Activated naive CD8-positive, alpha-beta T cell treated with anti-CD3 and anti-CD28 coated beads, Interleukin-2, amount 10 ng/mL, durations not matched to agents 7 days and 5 days (primary cell): ENCODE measurements at places on chromosomes 16 and 17. TPM values are rescaled to one million over a fixed set of nuclear protein-coding genes. Genes with fewer than 3 reads are reported as not detected.
A peak's percentile ranks its signal among the peaks of the same experiment; 100 is the strongest.

The NT5M gene
- total RNA-seq: 10.2 TPM

The KRT40 gene
- total RNA-seq: not detected

The CDRT15L2 gene
- not detected for total RNA-seq

The GRAP gene
- total RNA-seq: 27.7 TPM

The KRTAP4-5 gene
- total RNA-seq: not detected

The G6PC1 gene
- total RNA-seq: not detected

The PLLP gene
- total RNA-seq: 0.08 TPM

- DNase-seq: no peak
Measured at GRCh38 chr17:12545877-12546513, 119.7 kb upstream of the MYOCD start.

DNA sequence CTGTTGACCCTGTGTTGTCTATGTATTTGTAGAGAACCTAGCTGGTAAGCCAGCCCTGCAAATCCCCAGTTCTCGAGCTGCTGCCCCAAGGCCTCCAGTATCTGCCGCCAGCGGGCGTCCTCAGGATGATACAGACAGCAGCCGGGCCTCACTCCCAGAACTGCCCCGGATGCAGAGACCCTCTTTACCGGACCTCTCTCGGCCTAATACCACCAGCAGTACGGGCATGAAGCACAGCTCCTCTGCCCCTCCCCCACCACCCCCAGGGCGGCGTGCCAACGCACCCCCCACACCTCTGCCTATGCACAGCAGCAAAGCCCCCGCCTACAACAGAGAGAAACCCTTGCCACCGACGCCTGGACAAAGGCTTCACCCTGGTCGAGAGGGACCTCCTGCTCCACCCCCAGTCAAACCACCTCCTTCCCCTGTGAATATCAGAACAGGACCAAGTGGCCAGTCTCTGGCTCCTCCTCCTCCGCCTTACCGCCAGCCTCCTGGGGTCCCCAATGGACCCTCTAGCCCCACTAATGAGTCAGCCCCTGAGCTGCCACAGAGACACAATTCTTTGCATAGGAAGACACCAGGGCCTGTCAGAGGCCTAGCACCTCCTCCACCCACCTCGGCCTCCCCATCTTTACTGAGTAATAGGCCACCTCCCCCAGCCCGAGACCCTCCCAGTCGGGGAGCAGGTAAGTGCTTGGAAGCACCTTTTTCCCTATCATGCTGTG lies 23.1 kb upstream of the CDC6 start:
- no peak for DNase-seq

DNA sequence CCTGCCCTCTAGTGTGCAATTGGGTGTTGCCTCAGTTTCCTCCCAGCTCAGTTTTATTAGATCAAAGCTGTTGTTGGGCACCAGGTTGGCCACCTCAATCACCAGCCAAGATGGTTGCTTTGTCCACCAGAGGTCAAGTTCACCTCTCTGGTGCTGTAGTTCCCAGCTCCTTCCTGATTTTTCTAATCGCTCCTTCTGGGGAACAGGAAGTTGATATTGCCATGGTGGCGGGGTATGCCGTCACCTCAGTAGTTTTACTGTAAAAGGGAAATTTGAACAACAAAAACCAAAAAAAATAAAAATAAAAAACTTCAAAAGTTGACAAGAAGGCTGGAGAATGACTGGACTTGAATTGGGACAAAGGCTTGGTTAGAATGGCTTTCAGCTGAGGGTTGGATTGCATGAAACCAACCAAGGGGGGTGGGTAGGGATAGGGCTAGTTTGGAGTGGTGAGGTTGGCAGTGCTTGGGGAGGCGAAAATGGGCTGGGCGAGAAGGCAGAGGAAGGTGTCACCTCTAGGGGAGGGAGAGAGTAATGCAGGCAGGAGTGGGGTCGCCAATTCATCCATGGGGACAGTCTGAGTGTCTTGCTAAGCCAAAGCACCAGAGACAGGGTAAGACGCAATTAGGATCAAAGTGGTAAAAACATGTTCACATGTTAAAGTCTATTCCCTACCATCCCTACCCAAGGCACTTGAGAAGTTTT lies 6.2 kb downstream of the EFNB3 start:
- DNase-seq: no peak

DNA sequence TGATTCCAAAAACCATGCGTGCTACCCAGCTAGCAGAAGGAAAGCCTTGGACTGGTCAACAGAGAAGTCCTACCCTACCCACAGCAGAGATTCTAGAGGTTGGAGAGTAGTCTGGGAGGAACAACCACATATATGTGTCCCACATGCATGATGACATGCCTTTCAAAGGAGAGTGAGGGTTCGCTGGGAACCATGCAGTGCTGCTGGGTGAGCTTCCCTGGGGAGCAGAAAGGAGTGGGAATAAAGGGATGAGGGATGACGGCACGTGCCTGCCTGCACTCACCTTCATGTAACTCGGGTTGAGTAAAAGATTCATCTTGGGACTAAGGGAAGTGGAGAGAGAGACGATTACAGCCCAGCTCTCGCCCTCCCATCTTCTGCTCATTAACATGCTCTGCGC lies 9.8 kb downstream of the CPSF4L start:
- DNase-seq: no peak

- no peak for DNase-seq
Measured at GRCh38 chr17:2704890-2705248, 6.7 kb downstream of the CLUH start.

DNA sequence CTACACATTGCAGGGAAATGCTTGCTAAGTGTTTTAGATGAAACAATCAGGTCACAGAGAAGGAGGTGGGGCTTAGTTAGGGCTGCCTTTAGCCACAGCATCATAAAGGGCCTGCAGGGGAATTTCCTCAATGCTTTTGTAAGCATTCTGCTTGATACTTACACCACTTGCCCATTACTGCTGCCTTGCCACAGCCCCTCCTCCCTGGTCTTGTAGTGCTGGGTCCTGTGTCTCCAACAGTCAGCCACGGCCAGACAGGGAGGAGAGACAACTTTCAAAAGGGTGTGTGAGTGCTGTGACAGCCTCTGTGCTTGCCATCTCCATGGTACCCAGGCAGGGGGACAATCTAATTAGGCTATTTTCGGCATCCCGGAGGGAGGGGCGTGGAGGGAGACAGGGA lies 111.2 kb downstream of the SHISA9 start:
- no peak for DNase-seq

GRCh38 chr17:16971458-16972338 lies at the start of gene TNFRSF13B:
TSS of gene TNFRSF13B (minus strand) at chr17:16972118. CDS start at chr17:16972075, 43 bp downstream.
- no peak for DNase-seq

DNA sequence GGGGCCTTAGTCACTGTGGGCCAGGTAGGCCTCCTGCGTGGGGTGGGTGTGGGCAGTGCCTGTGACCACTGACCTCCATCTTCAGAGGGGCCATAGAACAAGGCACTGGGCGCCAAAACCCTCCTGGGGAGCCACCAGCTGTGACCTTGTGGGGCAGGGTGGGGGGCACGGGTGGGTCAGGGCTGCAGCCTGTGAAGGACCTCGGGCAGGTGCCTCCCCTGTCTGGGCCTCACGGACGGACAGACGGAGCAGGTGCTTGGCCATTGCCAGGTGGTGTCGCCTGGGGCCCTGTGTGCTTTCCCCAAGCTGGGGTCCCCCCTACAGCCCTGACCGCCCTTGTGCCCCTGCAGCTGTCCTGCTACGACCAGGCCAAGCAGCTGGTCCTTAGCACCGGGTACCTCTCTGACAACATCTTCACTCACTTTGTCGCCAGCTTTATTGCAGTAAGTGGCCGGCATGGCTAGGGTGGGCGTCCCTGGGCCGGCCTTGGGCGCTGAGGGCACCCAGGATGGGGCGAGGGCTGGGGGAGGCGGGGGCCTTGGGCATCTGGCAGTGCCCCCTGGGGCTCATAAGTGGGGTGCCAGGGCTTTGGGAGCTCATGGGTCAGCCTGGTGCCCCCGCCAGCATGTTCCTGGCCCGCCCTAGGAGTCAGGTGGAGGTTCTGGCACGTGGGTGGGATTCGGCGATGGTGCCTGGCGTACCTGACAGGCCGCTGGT lies 5.1 kb downstream of the SLC25A10 start:
- DNase-seq: no peak

DNA sequence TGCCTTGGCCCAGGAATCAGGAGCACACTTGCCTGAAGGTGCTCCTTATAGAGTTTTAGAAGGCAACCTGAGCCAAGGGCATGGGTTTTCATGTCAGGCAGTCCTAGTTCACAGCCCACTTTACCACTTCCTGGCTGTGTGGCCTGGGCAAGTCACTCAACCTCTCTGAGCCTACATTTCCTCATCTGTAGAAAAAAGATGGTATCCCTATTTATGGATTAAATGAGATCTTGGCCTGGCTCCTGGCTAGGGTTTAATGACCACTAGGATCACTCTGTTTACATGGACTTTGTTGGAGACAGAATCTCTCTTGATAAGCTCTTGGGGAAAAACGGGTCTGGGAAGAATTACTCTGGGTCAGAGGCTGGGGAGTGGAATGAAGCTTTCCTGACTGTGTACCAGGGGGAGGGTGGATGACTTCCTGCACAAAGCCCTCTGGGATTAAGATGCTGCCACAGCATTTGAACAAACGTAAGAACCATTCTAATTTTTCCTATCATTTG lies 2.3 kb downstream of the MT2A start:
- no peak for DNase-seq

DNA sequence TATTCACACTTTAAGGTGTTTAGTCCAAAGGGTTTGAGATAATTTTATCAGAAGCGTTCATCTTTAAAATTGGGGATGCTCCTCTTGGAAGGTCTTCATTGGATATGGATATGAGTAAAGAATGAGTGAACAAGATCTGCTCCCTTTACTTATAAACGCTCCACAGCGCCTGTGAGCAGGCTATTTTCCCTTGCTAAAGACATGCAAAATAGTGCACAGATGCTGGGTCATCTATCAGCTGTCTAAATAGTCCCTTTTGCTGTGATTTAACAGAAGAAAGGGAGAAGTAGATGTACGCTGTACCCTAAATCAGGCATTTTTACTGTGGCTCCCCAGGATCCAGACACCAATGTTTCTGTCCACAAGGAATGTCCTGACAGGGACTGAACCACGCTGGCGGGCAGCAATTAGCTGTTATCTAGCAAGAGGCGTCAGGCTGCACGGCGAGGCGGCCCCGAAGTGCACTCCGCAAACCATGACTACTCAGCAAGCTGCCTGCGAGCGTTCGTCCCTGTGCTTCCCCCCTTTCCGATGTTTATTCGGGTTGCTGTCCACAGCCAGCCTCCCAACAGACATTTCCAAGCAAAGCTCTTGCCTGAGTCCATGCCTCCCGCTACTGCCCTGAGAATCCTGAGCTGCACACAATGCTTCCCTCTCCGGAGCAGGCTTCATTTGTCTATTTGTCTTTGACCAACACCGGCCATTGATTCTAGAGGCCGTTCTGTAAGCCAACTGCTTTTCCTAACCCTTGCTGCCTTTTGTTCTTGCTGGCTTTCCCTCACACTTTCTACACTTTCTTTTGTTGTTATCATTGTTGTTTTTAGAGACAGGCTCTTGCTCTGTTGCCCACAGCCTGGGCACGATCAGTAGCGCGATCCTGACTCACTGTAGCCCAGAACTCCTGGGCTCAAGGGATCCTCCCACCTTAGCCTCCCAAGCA lies 55.7 kb upstream of the CNEP1R1 start:
- DNase-seq: no peak

- peak; percentile 52 for DNase-seq
Measured at GRCh38 chr17:3935140-3935542, 18.9 kb upstream of the P2RX1 start.

DNA sequence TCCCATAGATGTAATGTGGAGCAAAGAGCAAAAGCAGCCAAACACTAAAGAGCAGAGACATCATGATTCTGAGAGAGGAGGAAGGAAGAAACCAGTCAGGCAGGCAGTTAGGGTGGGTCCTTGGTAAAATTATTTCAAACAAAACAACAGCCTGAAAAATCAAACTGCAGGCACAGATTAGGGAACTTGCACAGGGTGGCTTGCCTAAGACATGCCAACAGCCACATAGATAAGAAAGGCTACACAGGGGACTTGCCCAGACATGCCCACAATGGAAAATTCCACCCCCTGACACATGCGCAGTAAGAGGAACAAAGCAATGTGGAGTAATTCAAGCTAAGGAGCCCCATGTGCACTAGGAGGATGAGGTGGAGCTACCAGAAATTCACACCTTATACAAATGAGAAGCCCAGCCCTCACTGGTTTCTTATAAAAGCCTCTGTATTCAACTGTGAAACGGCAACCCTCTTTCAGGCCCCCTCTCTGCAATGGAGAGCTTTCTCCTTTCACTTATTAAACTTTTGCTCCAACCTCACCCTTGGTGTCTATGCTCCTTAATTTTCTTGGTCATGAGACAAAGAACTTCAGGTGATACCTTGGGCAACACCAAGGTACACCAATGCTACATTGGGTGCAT lies 7.3 kb upstream of the GAS7 start:
- no peak for DNase-seq

DNA sequence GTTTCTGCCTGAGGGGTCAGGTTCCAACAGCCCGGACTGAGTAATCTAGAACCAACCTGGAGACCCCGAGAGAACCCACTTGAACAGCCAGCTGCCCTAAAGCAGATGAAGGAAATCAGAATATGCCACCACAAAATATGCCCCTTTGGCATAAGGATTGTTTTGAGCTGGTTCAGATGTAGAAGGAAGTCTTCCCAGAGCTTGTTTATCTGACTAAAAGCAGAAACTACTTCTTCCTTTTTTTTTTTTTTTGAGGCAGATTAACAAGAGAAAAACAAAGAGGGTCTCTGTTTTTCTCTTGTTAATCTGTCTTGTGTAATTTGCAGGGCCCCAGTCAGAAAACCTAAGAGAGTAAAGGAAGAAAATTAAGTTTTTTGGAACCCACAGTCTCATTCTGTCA lies 53.0 kb downstream of the PECAM1 start:
- no peak for DNase-seq

- no peak for DNase-seq
Measured at GRCh38 chr16:70475054-70475871, 20.9 kb downstream of the FCSK start.

- no peak for DNase-seq
Measured at GRCh38 chr16:81500833-81501521, 56.4 kb downstream of the CMIP start.

- DNase-seq: no peak
Measured at GRCh38 chr17:65690626-65691310, 129.3 kb upstream of the AXIN2 start.

DNA sequence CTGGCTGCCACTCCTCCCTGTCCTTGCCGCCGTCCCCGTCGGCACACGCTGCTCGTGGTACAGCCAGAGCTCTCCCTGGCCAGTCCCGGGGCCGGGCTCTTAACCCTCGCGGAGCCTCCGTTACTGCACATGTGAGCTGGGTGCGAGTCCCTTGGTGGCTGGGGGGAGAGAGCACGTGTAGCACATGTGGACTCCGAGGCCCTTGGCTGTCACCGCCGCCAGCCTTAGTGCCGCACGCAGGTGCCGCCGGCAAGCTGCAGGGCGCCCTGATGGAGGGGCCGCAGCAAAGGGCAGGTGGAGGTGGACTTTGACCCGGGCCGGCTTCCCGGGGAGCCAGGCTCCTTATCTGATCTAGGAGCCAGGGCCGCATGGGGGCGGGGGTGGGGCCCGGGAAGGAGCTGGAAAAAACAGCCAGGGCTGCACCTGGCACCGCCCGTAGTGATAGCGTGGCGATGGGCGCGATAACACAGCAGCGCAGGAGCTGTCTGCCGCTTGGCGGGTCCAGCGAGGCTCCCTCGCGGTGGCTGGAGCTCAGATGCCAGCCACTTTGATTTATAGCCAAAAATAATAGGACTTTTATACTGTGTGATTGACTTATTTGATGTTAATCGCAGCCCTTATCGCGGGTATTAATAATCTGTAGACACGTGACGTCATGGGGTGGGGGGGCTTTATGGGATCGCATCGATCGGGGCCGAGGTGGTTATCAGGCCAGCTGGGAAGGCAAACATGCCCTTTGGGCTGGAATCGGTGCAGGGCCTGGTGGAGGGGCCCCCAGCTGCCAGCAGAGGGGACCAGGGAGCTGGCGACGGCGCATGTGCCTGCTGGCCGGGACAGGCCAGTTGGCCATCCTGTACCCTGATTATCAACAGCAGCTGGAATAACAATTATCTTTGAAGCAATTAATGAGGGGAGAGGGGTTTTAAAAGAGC lies 35.1 kb downstream of the ZFPM1 start:
- no peak for DNase-seq
